ENCODE measurements at places on chromosomes 2 and 18.
A peak's percentile ranks its signal among the peaks of the same experiment; 100 is the strongest.

DNA sequence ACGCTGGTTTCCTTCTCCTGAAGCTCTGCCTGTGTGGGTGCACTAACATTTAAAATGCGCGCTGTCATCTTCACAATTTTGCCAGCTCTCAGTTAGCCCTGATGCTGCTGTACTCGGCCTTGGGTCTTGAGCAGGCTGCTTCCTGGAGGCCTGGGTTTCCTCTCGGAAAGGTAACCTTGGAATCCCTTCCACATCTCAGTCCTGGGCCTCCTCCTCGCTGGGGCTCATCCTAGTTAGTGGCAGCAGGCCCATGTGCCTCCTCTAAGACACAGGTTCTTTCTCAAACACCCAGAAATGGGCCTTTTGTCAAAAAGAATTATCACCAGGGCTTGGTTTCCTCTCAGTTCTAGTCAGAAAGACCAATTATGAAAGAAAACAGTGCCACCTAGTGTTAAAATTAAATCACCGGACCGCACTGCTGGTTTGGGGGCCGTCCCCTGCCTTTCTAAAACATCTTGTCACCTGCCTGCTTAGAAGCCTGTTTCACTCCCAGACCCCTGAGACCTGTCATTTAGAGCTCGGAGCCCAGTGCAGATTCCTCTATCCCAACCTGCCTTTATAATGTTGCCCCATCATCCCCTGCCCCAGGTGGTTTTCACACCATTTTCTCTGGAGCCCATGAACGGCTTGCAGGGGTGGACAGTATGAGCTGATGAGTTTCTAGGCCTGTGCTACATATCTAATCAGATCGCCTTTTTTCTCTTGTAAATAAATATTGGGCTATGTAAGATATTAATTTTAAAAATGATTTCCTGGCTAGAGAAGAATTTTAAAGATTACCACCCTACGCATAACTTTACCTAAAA is 42.4 kb downstream of the HK2 start:
- DNase-seq = peak; percentile 13

DNA sequence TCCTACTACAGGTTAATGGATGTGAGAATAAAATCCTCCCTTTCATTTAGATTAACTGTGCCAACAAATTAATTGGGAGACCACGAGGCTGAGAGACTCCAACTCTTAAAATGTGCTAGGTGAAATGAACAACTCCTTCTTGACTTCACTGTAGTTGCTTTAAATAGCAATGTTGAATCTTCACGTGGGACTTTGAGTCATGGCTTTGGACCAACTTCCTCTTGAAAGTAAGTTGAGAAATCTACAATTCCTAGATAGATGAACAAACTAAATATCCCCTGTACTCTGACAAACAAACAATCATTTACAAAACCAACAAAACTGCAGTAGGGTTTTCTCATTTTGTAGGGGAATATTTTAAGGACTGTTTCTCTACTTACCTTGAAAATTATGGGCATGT is 291.9 kb upstream of the SPRED2 start:
- no peak for DNase-seq

DNA sequence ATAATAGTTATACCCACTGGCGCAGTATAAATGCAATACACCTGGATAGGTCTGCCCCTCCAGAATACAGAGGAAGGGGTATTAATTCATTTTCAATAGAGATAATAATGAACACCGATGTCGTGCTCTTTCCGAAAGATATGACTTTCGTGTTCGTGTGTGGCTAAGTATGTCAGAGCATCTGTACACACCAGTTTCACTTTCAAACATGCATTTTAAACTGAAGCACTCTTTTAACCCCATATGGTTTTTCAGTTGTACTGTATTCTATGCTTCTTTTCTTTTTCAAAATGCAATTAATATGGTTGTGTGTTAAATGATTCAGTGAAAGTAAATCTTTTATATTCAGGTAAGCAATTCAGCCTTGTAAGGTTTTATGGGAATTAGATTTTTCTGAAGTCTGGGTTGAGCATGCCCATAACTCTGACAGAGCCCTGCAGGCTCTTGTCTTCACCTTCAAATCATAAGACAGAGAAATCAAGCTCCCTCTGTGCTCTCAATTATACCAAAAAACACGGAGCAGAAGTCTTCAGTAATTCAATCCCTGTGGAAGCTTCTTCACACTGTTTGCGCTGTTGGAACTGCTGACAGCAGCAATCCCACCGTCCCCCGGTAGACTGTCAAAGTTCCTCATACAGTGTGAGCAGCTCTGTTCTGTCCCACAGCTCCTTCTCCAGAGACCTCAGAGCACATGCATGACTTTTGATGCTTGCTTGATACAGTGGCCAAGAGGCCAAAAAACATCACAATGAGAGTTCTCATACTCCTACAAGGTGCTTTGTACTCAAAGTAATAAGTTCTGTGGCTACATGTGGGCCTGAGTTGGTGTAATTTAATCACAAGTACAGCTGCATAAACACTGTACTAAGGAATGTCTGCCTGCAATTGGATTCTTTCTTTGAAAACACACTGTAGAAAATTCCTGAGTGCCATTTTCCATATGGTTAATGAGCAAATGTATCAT is 186.8 kb downstream of the ZNF521 start:
- no peak for DNase-seq

GRCh38 chr2:143674051-143674450 is 544.8 kb downstream of the ARHGAP15 start:
- no peak for DNase-seq

GRCh38 chr2:113930448-113930847 is 40.6 kb downstream of the ACTR3 start:
- DNase-seq = no peak

DNA sequence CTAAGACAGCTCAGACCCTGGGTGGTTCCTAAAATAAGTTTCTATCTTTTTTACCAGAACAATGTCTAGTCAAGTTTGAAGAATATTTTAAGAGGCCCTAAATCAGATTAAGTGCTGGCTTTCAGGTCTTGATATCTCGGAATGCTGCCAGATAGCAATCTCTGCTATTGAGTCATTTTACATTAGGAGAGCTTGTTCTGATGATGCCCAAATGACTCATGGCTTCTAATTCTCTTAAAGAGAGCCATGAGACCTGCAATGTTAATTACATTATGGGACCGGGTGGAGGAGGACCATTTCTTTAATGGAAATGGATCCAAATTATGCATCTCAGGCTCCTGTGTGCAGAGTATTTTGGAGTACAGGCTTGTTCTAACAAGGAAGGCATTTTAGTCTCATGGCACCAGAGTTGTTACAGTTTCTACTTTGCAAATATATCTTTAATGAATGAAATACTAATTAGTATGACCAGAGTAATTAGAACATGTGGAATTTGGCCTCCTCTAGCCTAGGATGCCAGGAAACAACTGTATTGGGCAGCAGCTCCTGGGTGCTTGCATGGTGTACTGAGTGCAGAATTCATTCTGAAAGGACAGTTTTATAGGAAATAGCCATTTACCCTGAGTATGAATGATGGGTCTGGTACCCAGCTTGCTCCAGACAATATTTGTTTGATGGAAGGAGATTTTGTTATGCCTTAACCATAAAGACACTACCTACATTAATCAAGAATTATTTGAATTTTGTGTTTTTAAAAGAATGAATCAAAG is 94.0 kb upstream of the SULT1C3 start:
- no peak for DNase-seq

DNA sequence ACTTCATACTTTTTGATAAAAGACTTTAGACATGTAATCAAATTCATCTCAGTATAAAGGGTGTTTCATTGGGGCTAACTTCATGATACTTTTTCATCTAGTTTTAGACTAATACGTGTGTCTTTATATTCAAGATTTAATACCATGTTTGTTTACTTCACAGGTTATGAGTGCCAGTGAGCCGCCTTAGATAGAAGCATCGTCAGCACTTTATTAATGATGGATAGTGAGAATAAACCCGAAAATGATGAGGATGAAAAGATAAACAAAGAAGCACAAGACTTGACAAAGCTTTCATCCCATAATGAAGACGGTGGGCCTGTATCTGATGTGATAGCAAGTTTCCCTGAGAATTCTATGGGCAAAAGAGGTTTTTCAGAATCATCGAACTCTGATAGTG is 33.1 kb downstream of the ZNF407 start:
- no peak for DNase-seq

GRCh38 chr2:137928547-137929518 is 35.4 kb upstream of the HNMT start:
- no peak for DNase-seq

GRCh38 chr18:59220164-59220783 is 316 bp downstream of the GRP start:
- DNase-seq = no peak

DNA sequence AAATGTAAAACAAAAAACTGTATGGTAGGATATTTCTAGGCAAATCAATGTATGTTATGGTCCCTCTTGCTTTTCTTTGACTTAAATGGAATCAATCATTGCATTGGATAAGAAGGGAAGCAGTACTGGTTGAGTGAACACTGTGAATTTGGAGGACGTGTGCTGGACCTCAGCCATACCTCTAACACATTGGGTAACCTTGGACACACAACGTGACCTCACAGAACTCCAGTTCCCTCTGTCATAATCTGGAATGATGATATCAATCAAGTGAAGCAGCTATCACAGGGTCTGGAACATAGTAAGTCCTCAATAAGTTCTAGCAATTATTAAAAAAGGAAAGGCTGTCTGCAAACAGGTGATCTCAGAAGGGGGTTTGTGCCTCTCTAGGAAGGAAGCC is 474.9 kb upstream of the TCF4 start:
- DNase-seq = no peak

Measured in activated CD8-positive, alpha-beta memory T cell treated with anti-CD3 and anti-CD28 coated beads for 4 hours (primary cell).